Activated gamma-delta T cell treated with anti-CD3 and anti-CD28 coated beads, Interleukin-2, amount 50 U/mL, for 16 hours (primary cell): ENCODE measurements at places on chromosomes 11 and 22.

GRCh38 chr11:116946414-116946813 is 109.0 kb upstream of the APOA1 start:
- DNase-seq = no peak

DNA sequence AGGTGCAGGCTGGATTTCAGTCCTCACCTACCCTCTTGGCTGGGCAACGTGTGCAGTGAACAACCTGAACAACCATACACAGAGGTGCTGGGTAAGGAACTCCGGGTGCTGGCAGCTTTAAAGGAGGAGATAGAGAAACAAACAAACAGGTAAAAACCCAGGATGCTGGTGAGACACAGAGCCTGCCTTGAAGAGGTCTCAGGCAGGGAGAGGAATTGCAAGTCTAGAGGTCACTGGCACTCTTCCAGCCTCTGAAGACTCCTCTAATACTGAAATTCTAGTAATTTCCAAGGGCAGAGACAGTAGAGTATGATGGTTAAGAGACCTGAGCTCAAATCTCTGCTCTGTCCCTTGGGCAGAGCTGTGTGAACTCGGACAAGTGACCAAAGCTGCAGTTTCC is 192.5 kb downstream of the CEP164 start:
- DNase-seq = no peak

GRCh38 chr11:70948855-70949531 is 303.4 kb downstream of the SHANK2 start:
- no peak for DNase-seq

DNA sequence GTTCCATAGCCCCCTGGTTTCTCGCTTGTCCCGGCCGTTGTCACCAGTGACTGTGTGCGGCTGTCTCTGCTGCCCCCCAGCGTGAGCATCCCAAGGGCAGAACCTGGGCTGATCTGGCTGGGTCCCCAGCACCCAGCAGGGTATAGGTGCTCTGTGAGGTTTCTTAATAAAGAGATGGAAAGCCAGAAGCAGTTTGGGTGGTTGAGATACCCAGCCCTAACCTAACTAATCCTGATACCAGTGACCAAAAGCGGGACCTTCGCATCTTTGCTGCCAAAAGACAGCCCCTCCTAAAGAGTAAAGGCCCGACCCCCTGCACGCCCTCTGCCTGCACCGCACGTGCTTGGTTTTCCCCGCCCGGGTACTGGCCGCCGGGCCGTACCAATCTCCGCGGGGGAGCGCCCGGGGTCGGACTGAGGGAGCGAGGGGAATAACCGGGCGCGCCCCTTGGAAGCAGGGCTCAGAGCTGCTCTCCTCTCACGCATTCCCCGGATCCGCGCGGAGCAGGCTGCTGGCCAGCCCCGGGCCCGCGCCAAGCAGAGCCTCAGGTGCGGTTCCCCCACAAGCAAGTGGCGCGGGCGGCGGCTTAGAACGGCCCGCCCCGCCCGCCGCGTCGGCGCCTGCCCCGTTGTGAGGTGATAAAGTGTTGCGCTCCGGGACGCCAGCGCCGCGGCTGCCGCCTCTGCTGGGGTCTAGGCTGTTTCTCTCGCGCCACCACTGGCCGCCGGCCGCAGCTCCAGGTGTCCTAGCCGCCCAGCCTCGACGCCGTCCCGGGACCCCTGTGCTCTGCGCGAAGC is at the start of gene DGAT2:
Gene DGAT2, plus strand, starts transcription at position 667 of the 797 bp plus-strand sequence. CDS start 214 bp downstream, outside the sequence.
- peak; percentile 57 for DNase-seq

DNA sequence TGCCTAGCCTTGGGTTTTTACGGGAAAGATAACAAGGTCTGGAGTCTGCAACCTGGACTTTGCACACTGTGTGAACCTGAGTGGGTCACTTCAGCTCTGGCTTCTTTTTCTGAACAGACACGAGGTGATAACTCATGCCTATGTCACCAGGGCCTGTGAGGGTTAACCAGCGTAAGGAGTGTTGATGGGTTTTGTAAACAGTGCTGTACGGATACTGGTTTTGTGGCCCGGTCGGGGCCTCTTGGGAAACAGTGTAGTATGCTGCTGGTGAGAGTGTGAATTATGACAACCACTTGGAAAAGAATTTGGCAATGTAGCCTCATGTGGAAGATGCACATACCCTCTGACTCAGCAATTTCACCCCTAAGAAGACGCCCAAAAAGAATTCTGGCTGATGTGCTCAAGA is 266.8 kb downstream of the MN1 start:
- DNase-seq = no peak

GRCh38 chr11:40228662-40229061 is 1230.8 kb downstream of the LRRC4C start:
- DNase-seq = no peak

- no peak for DNase-seq
Observed at GRCh38 chr22:36439481-36440271, 41.8 kb downstream of the TXN2 start.
